ENCODE measurements at places on chromosomes 4 and X.

GRCh38 chr4:166182145-166182544 lies 309.1 kb downstream of the TLL1 start:
- no peak for DNase-seq

- no peak for DNase-seq
These were observed 30.0 kb upstream of the GALNT7 start for GRCh38 chr4:173138624-173139023.

DNA sequence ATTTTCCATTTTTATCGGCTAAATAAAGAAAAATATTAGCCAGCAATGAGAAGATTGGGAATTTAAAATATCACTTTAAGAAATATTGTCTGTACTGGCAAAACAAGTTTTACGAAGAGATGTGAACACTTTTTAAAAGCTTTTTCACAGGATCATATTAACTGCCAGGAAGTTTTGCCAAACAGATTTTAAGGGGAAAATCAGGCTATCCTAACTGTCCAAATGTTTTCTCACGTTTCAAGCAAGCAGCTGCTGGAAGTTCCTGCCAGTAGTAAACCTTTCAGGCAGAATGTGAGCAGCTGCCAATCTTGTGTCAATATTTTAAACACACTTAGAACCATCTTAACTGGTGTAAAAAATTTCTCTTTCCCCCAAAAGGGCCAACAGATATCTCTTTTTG lies 101.1 kb downstream of the ADGRL3 start:
- no peak for DNase-seq

- no peak for DNase-seq
These were observed 749.4 kb downstream of the GRID2 start for GRCh38 chr4:93053140-93053539.

DNA sequence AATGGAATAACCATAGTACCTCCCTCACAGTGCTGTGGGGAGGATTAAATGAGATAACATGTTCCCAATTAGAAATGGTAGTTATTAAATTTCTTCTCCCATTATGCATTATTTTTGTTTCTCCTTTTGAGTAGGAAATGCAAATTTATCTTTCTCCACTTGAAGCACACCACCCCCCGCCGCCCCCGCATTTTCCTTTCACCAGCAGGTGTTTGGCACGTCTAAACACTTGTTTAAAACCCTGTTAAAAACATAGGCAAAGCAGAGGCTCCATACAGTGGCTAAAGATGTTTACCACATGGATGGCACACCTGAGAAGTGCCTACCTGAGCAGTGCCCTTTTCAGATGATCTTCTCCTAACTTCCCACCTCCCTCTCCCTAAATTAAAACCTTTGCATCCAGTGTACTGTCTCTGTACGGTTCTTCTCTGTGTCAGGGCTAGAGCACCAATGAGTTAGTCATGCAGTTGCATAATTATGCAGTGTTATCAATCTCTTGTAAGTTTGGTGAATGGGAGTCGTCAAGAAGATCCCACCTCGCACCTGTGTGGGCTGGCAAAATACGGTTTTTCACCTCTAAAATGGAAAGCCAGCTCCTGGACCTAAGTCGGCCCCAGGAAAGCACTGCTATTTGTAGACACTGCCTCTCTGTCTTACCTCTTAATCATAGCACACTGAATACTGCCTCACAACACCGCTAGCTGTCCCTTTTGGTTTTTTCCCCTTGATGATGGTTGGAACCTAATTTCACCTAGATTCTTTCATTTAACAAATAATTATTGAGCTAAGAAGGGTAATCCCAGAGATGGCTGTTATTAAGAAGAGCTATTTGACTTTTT lies 122.0 kb downstream of the CT47B1 start:
- DNase-seq: no peak

- no peak for DNase-seq
These were observed 34.5 kb downstream of the CHRNA9 start for GRCh38 chr4:40369437-40370274.

DNA sequence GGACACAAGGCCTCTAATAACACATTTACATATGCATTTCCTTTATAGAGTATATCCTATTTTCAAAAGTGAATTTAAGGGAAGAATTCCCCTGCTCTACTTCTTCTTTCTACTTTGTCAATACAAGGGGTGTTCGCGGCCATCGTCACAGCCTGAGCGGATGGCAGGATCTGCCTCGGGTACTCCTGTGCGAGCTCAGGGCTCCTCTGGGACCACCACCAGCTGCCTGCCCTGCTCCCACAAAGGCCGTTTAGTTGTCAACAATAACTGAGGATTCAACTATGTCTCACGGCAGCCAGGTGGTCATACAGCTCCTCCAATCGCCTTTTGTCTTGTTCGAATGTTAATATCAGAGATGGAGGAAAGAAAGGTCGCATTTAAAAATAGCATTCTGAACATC lies 228.2 kb upstream of the TENM3 start:
- no peak for DNase-seq

GRCh38 chr4:137909529-137910309 lies 332.4 kb downstream of the SLC7A11 start:
- no peak for DNase-seq

GRCh38 chr4:14926368-14926767 lies 75.9 kb upstream of the CPEB2 start:
- DNase-seq: no peak

DNA sequence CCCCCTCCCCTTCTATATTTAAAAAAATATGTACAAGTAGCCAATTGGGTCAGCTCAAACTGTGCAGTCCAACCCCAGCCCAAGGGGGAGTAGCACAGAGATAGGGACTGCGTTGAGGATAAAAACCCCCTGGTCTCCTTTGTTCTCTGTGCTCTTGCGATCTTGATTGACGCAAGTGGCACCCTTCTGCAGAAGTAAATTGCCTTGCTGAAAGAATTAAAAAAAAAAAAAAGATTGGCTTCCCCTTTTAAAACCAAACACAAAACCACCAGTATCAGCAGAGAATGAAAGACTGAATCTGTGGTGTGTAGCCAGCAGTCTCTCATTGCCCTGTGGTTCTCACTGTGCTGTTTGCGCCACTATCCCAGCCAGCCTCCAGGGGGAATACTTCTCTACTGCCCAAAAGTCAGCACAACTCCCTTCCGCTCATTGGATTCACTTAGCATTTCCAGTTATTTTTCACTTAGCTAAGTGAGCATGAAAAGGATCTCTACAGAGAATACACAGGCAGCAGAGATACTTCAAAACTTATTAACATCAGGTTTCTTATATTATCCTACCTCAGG lies 29.7 kb downstream of the MANBA start:
- no peak for DNase-seq

DNA sequence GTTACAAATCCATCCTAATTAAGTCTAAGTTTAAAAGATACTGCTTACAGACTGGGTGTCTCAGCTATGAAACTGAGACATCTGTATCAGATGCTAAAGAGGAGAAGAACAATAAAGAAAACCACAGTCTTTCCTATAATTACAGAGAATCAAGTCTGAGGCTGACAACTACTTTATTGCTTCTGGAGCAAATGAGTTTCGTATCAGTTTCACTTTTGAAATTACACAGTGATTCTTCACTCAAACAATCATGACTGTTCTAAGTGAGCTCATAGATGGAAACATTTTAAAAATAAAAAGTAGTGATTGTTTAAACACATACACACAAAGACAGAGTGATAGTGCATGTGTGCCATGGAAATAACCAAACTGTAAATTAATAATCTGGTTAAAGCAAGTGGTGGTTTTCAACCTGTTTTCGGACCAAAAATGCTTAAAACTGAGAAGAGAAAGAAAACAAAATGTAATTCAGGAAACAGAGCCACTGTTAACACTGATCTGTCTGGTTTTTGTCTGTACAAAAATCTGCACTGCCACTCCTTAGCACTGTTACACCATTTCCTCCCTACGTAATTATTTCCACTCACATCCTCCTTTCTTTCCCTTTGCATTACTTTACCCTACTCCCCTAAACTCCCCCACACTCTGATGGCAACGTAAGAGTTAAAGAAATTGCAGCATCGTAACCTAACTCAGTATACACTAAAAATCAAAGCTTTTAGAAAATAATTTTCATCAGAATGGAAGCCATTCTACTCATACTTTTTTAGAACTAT lies 12.5 kb downstream of the RFC1 start:
- DNase-seq: no peak

Measured in effector CD8-positive, alpha-beta T cell (primary cell).